ENCODE measurements at places on chromosomes 2 and 18.
A peak's percentile ranks its signal among the peaks of the same experiment; 100 is the strongest.

DNA sequence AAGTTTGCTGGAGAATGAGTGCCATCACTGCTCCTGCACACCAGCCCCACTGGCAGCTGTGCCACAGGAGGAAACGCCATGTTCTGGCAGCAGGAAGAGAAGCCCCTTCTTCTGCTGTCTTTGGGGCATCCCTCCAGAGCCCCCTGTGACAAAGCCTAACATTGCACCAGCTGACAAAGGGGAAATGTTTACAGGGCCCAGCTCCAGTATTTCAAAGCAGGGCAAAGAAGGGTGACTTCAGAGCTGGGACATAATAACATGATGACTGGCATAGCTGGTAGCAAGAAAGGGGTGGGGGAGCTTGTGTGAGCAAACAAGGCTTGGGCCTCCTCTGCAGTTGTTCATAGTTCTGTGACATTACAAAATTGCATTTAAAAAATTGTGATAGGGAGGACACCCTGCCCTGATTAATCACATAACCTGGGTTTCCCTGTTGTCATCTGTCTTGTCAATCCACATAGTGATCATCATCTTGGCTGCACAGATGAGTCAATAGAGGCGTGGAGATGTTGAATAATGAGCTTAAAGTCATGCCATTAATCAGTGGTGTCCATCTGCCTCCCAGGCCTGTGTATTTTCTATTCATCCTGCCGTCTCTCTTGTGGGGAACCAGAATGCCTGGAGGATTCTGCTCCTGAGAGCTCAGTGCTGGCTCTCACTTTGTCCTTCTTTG lies 29.1 kb upstream of the PDIA6 start:
- DNase-seq: no peak

DNA sequence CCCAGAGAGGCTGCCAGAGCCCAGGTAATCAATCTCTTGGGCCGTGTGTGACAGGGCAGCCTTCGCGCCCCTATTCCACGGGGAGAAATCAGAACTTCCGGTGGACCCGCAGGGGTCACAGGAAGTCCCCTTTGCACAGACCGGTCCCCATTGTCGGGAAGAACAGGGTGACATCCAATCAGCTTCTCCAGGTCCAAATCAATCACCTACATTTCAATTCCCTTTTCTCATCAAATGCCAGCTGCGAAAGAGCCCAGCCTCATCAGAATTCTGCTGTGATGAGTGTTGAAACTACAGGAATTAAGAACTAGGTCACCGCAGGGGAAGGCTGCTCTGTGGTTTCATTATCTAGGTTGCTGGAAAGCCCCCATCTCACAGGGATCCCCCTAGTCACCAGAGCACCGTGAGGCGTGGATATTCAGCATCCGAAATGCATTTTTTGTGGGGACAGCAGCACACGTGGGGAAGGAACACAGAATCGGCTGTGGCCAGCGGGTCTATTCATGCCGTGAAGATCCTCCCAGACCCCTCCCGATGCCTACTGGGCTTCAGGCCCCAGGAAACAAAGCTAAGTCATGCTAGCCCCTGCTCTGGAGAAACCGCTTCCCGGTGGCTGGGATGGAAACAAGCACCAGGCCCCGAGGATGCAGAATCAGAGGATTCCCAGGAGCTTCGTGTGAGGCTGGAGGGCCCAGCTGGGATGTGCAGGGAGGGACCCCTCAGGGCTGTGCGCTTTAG lies 193.7 kb upstream of the ID2 start:
- peak; percentile 50 for DNase-seq

GRCh38 chr2:164560181-164560792 lies 61.0 kb downstream of the GRB14 start:
- DNase-seq: no peak

- DNase-seq: no peak
These were observed 341.6 kb upstream of the VWC2L start for GRCh38 chr2:214069254-214069653.

DNA sequence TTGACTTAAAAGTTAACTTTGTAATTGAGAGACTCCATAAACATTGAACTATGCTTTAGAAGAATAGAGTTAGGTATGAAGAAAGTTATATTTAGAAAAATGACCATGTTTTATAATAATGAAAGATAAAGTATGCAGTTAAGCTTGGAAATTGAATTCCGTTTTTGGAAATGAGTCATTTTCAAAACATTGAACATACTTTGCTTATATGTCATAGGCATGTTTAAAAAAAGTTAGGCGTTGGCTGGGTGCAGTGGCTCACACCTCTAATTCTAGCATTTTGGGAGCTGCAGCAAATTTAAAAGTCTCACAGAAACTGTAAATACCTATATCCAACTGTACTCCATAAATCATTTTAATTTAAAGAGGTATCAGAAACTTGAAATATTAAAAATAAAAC lies 607.4 kb downstream of the CBLN2 start:
- DNase-seq: no peak

DNA sequence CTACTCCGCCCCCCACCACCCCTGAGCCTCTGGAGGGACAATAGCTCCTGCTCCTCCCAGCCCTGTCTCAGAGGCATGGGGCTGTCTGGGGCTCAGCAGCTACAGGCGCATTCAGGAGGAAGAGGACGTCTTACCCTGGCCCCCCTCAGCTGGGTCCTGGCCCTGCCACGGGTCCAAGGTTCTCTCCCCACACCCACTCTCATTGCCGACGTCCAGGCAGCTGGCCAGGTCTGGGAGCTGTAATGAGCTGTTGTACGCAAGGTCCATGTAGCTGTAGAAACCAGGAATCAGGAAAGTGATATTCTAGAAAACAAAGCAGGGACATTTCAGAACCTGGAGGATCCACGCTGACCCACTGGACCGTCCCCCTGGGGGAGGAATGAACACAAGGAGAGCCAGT lies 13.5 kb downstream of the PASK start:
- no peak for DNase-seq

DNA sequence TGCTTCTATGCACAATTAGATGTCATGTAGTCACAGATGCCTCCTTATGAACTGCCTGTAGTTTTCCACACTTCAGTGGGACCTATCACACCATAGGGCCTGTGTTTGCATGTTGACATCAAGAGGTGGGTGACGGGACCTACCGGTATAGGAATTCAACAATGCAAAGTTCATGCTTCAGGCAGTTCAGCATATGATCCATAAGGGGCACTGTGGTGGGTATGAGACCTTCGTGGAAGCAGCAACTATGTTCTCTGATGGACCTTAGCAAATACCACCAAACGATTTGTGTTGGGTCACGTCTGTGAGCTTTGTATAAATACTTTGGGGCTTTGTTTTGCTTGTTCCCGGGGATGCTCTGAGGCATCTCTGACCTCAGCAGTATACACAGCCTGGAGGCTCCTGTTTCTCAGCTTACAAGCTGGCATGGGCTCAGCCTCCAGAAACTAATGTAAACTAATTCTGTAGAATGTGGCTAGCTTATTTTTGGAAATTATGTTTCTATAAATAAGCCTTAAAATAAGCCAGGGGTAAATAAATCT lies 111.6 kb downstream of the DTNA start:
- DNase-seq: no peak

DNA sequence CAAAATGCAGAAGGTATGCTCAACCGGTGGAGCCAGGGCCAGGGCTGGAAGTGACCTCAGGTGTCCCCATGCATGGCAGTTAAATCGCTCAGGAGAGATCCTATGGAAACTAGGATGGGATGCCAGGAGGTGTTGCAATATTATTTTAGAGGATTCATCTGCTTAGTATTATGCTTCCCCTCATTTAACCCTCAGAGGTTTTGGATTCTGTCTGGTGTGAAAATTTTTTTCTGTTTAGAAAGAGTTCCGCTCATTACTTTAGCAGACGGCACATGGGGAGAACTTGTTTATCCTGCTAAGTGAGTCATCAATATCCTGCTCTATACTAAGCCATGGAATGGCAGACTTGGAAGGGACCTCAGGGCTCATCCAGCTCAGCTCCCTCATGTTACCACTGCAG lies 42.5 kb downstream of the TRIB2 start:
- DNase-seq: no peak

DNA sequence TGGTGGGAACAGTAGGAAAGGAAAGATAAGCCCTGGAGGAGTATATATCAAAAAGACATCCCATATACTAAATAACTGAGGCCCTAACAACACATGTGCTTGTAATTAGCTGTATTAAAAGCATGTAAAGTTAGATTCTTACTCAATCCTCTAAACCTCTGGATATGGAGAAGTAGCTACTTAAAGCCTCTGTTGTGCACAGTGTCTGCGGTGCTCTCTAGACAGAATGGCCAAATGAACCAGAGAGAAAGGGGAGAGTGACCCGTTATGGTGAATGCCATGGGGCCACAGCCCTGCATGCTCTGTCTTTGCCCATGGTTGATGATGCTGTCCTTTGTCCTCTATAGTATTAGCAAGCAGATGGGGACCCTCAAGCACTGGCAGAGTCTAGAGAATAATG lies 104.4 kb upstream of the SLC8A1 start:
- no peak for DNase-seq

DNA sequence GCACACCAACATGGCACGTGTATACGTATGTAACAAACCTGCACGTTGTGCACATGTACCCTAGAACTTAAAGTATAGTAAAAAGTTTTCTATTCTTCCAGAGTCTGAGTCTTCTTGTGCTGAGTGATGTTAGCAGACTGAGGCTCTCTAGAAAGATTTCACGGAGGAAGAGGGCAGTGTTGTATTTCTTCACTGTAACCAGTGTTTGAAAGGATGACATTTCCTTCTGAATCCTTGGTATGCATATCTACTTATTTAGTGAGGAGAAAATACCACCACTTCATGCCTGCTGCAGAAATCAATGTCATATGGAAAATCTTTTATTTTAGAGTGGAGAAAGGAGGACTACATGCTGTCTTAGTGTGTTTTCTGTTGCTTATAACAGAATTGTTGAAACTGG lies 357.1 kb downstream of the CCDC85A start:
- DNase-seq: no peak

GRCh38 chr2:85656468-85656867 lies 11.5 kb downstream of the SFTPB start:
- no peak for DNase-seq

DNA sequence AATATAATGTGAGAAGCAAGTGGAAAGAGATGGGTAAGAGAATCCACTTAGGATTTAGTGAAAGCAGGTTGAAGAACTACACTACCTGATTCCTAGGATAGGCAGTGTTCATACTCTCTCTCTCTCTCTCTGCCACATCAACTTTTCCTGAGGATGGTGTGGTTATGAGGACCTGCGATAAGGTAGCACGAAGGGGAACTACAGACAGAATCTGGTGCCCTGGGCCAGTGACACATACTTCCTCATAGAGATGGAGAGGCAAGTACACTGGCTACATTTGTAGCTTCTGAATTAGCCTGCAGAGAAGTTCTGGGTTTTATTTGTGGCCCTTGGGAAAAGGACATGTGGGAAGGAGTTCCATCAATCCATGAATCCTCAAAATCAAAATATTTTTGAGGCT lies 44.5 kb downstream of the PTH2R start:
- DNase-seq: no peak

- DNase-seq: no peak
These were observed 27.7 kb downstream of the METTL8 start for GRCh38 chr2:171406044-171406443.

DNA sequence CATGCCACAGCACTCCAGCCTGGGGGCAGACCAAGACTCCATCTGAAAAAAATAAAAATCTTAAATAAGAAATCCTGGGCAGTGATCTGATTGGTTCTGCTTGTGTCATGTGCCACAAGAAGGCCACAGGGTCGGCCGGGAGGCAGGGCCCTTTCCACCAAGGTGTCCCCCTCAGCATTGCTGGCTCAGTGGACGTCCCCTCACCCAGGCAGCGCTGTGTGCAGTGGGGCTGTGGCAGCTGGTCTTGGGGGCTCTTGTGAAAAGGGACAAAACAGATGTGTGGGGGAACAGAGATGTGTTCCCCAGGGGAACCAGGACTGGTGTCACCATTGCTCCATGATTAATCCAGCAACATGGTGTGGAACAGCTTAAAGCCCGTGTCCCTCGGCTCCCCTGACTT lies 60.5 kb downstream of the HS6ST1 start:
- no peak for DNase-seq

DNA sequence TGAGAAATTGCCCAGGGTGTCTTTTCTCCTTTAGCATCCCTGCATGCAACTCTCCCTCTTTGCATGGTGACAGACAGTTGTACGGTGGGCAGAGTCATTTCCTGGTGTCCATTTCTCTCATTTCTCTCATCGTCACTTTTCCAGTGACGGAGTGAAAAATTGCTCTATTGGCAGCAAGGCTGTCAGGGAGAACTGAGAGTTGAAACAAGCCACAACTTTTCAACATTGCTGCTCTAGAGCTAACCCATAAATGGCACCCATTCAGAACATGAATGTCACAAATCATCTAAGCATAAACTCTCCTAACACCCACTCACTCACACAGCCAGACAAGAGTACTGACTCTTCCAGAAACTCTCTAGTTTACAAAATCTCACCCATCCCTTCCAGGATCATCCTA lies 55.7 kb downstream of the ZC3H8 start:
- DNase-seq: no peak

DNA sequence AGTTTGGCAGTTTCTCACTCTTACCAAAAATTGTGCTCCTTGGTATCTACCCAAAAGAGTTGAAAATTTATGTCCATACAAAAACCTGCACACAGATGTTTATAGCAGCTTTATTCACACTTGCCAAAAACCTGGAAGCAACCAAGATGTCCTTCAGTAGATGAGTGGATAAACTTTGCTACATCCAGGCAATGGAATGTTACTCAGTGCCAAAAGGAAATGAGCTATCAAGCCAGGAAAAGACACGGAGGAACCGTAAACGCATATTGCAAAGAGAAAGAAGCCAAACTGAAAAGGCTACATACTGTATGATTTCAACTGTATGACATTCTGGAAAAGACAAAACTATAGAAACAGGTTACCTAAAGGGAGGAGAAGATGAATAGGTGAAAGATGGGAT lies 36.1 kb downstream of the TMEM163 start:
- no peak for DNase-seq

DNA sequence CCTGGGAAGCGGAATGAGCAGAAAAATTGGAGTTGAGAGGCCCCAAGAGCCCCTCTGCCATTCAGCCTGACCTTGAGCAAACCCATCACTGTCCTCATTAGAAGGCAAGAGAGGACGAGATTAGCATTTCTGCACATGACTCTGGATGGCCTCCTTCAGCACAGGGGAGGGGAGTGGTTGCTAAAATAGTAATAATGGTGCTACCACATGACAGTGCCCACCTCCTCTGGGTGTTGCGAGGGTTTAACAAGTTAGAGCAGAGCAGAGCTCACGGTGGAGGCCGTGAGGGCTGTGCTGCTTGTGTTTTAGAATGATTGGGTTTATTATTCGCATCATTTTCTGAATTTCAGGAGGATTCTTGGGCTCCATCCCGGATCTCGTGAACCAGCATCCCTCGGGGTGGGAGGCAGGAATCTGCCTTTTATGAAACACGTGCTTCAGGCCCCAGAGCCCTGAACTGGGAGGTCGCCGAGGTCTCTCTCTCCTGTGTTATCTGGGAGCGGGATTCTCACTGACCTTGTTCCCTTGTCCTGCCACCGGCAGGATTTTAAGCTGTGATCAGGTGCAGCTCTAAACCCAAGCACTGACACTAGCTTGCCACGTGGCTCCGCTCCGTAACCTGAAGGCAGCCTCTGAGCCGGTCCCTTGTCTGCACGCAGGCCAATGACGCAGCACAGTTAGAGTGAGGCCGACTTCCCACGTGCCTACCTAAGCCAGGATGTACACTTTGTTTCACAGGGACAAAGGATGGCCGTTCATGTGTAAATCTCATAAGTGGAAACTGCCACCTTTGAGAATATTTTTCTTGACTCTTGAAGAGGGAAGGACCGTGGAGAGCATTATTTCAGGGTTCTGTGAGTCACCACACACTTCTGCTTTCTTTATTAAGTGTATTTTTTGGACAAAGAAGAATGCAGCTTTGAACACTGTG lies 142.3 kb downstream of the ACOXL start:
- DNase-seq: no peak

- DNase-seq: no peak
These were observed 175.6 kb upstream of the ZFP36L2 start for GRCh38 chr2:43402002-43402401.

- DNase-seq: no peak
These were observed 229.8 kb downstream of the CCDC178 start for GRCh38 chr18:33210575-33211189.

Data from activated T-helper 1 cell treated with anti-CD3 and anti-CD28 coated beads, Interleukin-2, amount 50 U/mL, for 16 hours (primary cell).